DMS79 (cell line): ENCODE measurements at places on chromosomes 16 and 17.
A peak's percentile ranks its signal among the peaks of the same experiment; 100 is the strongest.

GRCh38 chr17:35051183-35051578, 12.3 kb downstream of the RFFL start:
- no peak for DNase-seq

GRCh38 chr17:1560101-1560857, 2.3 kb downstream of the PITPNA start:
- no peak for DNase-seq

DNA sequence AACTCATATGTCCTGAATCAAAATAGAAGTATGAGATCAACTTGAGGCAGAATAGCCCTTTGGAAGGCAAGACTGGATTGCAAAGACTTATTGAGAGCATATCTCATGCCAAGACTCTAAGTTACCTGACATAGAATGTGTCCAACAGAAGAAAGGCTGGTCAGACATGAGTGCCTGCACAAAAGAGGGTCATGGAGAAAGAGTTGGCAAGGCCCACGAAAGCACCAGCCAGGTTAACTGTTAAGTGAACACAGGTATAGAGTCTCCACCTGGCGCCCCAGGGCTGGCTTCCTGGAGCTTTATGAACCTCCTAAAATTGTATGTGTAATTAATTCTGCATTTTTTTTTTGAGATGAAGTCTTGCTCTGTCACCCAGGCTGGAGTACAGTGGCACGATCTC, 71.0 kb downstream of the CMC2 start:
- no peak for DNase-seq

DNA sequence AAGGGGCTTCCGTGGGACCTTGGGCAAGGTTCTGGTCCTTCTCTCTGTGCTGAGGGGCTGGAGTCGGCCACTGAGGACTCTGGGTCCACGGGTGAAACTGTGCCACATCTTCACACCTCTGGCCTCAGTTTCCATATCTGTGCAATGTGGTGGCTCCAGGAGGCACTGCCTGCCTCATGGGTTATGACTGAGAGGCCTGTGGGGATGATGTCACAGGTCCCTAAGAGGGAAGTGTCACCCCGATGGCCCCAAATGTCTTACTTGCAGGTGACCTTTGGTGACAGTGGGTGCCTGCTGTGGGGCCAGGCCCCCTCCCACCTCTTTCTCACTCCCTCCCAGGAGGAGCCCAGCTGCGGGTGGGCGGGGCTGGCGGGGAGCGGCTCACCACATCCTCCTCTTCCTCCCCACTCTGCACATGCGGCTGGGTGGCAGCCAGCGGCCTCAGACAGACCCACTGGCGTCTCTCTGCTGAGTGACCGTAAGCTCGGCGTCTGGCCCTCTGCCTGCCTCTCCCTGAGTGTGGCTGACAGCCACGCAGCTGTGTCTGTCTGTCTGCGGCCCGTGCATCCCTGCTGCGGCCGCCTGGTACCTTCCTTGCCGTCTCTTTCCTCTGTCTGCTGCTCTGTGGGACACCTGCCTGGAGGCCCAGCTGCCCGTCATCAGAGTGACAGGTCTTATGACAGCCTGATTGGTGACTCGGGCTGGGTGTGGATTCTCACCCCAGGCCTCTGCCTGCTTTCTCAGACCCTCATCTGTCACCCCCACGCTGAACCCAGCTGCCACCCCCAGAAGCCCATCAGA, at the start of gene IL21R:
IL21R (plus strand) TSS at position 407 of the 801 bp plus-strand sequence. CDS start 27,898 bp downstream, outside the sequence.
- no peak for DNase-seq

DNA sequence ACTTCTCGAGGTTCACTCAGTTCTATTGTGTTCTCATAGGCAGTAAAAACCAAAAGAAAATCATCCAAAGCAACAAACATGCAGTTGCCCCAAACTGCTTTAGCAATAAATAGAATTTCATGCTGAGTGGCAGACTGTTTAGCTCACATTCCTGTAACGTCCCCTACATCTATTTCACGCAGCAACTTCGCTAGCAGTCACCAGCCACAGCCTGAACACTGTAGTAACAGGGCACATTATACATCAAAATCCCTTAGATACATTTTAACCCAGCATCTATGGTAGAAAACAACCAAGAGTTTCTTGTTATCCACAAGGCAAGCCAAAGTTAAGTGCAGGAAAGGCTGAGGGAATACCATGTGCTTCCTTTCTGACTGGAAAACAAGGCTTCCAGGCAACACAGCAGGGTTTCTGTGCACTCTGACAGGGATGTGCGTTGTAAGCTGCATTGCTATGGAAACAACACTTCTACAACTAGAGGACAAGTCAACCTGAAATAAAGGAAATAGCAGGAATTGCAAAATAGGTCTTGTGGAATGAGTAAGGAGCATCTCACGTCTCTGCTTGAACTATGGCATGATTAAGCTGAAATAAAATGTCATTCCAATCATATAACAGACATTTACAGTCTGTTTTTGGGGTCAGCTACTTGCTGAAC, 55.4 kb downstream of the CFDP1 start:
- DNase-seq, result no peak

DNA sequence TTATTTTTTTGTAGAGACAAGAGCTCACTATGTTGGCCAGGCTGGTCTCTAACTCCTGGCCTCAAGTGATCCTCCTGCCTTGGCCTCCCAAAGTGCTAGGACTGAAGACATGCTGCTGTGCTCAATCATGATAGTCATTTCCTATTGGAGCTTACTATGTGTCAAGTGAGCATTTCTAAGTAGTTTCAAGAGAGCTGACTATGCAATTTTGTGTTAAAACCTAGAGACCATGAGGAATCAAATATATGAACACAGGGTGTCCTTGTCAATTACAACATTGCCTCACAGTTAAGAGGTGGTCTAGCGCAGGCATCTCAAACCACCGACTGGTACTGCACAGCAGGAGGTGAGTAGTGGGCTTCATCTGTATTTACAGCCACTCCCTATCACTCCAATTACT, 37.8 kb downstream of the MYH11 start:
- no peak for DNase-seq

DNA sequence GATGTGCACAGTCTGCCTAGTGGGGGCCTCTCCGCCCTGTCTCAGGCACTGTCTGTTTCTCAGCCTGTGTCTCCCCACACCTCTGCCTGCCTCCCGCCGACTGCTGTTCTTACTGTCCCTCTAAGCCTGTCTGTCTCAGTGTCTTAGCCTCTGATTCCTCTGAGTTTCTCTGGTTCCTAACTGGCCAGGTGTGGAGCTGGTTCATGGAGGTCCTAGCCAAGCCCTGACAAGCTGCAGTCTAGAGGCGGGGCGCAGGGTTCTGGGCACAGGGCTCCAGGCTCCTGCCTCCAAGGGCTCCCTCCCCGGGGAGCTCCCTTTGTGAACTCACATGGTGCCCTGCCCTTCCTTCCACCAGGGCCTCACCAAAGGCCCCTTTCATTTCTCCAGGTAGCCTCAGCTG, 19.4 kb downstream of the C17orf100 start:
- DNase-seq, result no peak

GRCh38 chr17:71978435-71978834, 142.4 kb upstream of the SOX9 start:
- no peak for DNase-seq

GRCh38 chr17:81003711-81004475, 12.3 kb downstream of the CHMP6 start:
- DNase-seq, result no peak

- DNase-seq, result no peak
Measured at GRCh38 chr17:79648181-79648831, 37.5 kb upstream of the RBFOX3 start.

- DNase-seq, result no peak
Measured at GRCh38 chr16:83305092-83305491, 502.7 kb upstream of the HSBP1 start.

DNA sequence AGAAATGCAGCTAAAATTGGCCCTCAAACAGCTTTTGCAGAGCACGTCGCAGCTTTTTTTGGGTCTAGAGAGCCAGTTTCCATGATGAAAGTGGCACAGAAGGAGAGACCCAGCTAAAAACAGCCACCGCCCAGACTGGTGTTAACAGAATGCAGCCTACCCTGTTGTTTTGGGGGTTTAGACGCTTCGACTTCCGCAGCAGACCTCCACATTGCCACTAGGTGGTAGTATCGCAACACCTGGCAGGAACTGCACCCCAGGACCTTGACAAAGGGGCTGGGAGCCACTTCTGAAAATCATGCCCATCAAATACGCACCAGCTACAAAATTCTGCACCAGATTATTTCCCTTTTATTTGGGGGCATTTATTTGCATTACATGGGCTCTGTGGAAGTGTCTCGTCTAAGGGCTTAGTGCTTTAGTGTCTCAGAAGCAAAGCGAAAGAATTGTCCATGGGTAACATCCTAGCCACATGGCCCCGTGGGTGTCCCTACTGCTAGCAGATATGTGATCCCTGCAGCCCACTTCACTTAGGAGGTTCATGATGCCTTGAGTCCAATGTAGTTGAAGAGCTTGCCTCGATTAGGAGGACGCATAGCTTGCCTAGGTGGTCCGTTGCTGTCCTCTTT, 167.1 kb downstream of the HAPSTR1 start:
- DNase-seq, result no peak

GRCh38 chr17:64260886-64261285, 2.2 kb downstream of the TEX2 start:
- DNase-seq, result no peak

DNA sequence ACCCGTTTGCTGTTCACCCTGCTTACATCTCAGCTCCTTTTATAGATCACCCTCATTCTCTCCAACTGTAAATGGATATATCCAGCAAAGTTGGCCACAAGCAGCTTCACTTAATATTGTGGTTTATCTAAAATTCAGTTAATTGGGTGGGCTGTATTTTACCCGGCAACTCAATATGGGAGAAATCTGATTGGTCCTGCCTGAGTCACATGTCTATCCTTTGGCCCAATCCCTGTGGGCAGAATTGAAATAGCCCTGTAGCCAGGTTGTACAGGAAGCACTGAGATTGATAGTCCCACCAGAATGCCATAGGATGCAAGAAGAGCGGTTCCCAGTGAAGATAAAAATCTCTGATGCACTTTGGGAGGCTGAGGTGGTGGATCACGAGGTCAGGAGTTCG, 73.2 kb downstream of the AIPL1 start:
- DNase-seq, result no peak

GRCh38 chr17:5815396-5815795, 231.1 kb upstream of the NLRP1 start:
- DNase-seq, result no peak

DNA sequence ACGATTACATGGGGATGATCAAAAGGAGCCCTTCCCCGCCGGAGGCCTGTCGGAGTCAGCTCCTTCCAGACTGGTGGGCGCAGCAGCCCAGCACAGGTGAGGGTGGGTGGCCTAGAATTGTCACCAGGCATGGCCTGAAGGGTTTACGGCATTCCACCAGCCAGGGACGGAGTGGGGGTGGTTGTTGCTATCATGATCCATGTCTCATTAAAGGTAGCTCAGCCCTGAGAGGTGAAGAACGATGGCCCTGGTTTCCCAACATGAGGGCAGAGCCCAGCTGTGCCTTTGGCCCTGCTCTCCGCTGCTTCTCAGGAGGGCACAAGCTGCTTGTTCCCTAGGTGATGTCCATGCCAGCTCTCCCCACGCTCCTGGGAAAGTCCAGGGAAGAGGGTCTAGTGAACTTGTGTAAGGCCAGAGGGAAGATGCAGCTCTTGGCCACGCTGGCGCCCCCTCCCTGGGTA, 14.2 kb downstream of the IRF8 start:
- no peak for DNase-seq

DNA sequence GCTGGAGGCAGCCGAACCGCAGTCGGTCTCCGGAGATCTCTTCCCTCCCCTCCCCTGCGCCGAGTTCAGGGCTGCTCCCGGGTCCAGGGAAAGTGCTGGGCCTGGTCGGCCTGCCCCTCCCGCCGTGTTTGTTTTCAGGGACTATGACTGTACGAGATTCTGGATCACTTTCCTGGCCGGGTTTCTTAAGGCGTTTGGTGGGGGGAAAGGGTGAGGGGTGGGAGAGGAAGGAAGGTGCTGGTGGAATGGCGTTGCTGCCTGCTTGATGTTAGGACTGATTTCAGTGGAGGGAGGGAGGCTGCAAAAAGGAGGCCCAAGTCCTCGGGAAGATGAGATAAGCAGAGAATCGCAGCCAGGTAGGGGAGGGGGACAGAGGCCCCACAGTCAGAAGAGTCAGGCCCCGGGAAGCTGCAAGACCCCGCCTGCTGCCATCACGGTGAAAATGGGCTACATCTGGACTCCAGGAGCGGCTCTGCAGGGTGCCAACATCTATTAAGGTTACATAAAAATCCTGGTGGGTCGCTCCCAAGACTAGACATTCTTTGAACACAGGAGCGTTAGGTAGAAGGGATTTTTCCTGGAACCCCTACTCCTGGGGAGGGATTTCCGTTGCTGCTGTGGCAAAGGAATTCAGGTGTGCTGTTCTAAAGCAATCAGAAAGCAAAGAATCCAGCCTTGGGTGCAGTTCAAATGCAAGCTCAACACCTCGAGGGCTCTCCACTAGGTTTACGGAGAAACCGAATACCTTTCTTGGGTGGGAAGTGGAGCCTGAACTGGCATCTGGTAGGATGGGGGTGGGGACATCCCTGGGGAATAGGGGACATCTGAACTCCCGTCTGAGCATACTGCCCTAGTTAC, 1.2 kb downstream of the ARHGAP44 start:
- peak; percentile 31 for DNase-seq

DNA sequence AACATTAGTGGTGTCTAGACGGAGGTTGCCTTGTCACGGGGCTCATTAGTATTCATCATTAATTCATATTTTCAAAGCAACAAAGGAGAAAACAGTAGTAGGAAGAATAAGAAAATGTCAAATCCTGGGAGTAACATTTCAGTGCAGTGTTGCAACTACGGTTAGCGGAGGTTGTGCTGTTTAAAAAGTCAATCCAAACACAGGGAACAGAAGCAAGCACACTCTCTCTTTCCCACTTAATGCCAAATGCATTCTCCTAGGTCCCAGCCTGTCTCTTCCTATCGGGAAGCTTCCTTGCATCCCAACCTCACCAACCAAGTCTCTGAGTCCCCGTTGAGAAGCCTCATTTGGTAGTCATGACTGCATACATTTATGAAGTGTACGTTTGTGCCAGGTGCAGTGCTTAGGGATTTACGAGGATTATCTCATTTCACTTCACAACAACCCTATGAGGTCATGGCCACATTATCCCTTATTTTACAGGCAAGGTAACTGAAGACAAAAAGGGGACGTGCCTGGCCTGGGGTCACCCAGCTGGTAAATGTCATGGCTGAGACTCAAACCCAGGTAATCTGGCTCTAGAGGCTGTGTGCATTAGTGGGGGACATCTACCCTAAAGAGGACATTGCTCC, 283.6 kb upstream of the SALL1 start:
- DNase-seq, result no peak

DNA sequence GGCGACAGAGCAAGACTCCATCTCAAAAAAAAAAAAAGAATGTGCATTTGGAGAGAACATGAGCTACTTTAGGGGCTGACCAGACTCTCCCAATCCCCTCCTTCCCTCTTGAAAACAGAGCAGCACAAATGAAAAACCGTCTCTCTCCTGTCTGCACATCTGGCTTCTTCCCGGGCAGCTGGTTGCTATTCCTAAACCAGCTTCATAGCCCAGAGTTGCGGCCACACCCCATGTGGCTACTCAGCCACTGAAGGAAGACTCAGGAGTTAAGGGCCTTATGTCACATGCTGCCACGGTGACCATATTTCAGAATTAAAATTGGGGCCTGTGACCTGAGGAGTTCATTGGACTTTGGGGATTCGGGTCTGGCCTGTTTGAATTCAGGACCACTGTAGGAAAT, 48.3 kb downstream of the KATNIP start:
- no peak for DNase-seq

- no peak for DNase-seq
Measured at GRCh38 chr17:17745476-17746455, 64.5 kb downstream of the RAI1 start.

GRCh38 chr17:19730843-19731242, 14.5 kb upstream of the SLC47A2 start:
- no peak for DNase-seq
